ENCODE measurements at places on chromosomes 2 and 18.

- DNase-seq = no peak
Measured at GRCh38 chr2:30511122-30512083, 64.4 kb downstream of the LCLAT1 start.

- DNase-seq = peak; percentile 41
Measured at GRCh38 chr18:48667276-48668254, 128.7 kb downstream of the CTIF start.

DNA sequence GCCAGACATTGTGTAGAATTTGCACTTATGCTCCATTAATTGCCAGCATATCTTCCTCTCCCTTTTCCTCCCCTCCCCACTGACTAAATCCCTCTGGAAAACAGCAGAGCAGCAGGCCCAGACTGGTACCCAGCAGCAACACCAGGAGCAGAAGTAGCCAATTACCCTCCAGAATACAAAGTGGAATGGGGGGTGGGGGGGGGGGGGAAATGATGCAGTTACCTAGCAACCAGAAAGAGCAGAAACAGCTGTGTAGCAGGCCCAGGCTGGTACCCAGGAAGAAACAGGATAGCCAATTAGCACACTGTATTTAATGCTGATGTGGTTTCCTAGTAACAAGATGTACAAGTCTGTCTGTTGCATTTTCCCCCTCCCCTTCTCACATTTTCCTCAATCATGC is 52.3 kb downstream of the KLF7 start:
- peak; percentile 81 for DNase-seq

DNA sequence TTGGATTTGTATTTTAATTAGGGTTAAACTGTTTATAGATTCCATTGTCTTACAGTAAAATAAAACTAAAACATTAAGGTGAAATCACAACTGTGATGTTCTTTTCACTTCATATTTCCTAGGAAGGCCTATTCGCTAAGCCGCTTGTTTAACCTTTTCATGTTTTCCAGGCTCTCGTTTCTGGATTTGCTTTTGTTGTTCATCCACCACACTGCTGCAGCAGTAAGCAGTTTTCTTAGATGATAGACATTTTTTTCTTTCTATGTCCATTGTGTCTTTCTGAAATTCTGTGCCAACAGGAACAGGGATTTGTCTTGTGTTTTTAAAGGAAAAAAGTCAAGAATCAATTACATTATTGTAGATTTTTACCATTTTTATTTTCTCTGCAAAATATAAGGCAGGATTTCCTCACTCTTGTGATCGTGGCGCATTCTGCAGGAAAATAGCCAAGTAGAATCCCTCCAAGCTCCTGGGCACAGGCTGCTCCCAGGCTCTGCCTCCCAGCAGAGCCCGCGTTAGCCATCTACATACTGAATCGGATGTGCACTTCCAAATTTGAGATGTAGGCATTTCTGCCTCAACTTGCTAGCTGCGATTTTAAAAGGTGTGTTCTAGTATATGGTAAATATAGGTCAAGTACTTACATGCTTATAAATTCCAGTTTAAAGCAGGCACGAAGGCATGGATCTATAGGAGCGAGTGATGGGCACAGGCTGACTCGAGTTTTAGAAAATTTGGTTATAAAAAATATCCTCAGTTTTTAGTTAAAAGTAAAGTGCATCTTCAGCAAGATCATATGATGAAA is 10.2 kb downstream of the TSHZ1 start:
- DNase-seq = peak; percentile 54

DNA sequence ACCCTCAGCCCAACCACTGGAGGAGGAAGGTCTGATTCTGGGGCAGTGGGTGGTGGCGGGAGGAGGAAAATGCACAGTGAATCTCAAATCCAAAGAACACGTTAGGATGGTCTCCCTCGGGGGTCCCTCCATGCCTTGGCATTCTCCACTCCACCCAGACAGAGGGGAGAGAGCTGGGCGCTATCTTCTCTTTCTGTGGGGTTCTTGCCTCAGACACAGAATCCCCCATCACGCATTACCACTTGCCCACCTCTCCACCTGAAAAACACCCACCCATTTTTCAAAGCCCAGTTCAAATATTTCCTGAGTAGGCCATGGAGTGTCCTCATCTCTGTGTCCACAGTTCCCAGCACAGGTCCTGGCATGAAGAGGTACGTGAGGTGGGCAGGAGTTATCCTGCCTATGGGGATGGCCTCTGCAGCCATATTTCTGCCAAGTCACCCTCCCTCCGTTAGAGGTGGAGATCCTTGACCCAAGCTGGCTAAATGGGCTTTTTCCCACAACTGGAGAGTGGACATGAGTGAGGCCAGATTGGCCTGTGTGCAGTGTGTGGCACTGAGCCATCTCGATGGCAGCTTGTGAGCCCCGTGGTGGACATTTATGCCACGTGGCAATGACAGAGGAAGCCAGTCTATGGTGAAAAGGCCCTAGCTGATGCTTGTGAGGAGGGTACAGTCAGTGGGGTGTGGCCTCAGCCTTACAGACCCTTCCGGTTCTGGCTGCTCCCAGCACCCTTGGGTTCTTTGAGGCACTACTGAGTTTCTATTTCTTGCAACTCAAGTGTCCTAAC is 9.5 kb upstream of the TEX261 start:
- DNase-seq = no peak

- DNase-seq = no peak
Measured at GRCh38 chr2:205731583-205731981, 49.3 kb downstream of the NRP2 start.

- DNase-seq = no peak
Measured at GRCh38 chr2:113157118-113157896, 16.5 kb upstream of the PSD4 start.

DNA sequence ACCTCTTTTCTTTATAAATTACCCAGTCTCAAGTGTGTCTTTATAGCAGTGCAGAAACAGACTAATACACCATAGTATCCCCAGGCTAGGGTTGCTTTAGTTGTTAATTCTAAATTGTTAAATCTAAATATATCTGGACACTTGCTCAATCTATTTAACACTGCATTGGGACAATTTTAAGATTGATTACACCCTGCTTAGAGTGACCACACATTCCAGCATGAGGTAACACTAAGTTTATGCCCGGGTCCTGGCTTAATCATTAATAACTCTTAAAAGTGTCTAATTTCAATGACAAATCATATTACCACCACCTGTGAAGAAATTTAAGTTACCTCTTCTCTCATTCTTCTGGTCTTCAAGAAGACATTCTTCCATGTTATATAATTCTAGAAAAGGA is 131.4 kb downstream of the ZNF385B start:
- DNase-seq = no peak

DNA sequence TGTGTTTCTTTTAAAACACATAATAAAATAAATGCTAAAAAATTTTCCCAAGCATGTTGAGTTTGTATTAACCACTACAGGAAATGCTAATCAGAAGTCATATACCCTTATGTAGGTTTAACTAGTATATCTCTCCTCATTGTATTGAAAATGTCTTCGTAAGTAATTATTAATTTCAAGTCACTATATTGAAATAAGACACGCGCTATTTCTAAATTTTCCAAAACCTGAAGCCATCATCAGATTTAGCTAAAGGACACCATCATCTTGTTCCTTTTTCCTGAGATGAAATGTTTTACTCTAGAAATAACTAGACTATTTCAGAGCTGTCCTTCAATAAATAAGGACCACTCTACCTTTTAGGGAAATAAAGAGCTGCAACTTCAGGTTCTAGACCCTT is 78.9 kb downstream of the LPIN2 start:
- DNase-seq = no peak

DNA sequence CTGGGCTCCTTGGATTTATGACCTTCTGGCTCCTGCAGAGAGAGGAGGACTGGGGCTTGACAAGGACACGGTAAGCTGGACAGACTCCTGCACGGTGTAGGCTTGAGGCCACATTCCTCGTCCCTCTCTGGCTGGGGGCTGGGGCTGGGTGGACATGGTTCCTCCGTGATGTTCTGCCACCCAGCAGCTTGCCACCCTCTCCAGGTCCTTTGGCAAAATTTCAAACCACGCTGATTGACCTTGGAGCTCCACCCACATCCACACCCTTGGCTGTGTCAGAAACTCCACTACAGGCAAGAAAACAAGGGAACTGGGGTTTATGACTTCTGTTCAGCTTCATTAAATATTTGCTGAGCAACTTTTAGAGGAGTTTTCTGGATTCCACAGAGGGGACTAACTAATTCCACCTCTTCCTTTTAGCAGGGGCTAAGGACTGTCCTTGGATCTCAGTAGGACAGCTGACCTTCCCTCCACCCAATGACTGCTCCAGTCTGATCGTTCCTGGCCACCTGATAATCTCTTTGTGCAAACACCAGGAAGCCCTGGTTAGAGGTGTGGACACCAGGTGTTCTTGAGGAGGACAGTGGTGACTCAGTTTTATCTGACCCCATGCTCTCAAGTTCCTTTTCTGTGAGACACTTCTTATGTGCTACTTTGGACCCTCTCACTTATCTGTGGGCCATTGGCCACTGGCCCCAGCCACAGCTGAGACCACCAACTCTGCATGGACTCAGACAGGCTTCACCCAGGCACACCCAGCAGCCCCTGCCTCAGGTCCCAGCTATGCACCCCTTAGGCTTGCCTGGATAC is 29.3 kb downstream of the GPR55 start:
- no peak for DNase-seq

GRCh38 chr18:76622651-76623050 is 127.6 kb upstream of the ZNF516 start:
- no peak for DNase-seq

DNA sequence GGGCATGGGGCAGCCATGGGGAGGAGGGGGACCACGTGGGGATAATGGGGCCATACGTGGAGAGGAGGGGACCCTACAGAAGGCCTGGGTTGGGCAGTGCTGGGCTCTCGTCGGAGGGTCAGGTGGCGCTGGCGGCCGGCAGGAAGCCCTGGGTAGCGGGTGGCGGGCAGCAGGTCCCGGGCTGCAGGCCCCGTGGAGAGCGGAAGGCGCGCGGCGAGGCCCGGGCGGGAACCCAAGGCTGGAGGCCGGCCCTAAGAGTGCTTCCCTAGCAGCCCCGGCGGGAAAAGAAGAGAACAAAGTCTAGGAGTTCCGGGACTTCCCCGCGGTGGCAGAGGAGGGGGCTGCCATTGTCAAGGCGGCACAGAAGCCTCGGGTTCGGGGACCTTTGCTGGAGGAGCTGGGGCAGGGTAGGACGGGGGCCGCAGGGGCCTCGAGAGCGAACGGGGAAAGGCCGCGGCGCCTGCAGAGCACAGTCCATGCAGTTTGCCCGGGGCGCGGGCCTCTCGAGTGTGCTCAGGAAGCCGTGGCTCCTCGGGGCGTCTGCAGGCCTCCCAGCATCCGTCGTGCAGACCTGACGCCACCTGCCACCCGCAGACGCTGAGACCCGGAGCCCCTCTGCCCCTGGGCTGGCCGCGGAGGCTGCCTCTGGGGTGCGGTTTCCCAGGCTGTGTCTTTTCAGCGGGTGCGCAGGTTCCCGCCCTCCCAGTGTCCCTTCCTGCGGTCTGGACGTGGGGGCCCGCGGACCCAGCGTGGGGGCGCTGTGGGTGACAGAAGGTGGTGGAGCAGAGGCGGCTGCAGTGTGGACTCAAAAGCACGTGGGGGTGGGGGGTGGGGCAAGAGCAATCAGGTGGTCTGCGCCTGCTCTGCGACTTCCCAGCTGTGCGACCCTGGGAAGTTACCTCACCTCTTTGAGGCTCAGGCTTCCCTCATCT is 19.4 kb upstream of the NCL start:
- no peak for DNase-seq

GRCh38 chr18:23133860-23134779 is 1.2 kb upstream of the CABLES1 start:
- no peak for DNase-seq

- no peak for DNase-seq
Measured at GRCh38 chr2:181554061-181554830, 97.1 kb downstream of the ITGA4 start.

Measured in midbrain (tissue), 1 donor.